RPMI8226 (cell line): ENCODE measurements at places on chromosomes 6 and 20.

DNA sequence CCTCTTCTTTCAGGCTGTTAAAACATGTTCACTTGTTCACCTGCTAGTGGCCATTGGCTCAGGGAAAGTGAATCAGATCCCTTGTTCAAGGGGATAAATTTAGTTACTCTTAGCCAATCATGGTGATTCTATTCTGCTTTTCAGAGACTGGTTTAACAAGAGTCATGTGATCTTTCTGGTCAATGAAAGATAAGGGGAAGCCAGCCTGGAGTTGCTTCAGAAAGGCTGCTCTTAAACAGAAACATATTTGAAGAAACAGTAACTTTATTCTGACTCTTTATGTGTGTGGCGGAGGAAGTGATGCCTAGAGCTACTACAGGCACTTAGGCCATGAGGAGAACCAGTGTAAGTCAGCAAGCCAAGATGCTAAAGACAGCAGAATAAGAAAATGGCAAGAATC lies 28.1 kb upstream of the AHI1 start:
- no peak for DNase-seq

- no peak for DNase-seq
Observed at GRCh38 chr6:3233904-3234303, 6.5 kb upstream of the TUBB2B start.

DNA sequence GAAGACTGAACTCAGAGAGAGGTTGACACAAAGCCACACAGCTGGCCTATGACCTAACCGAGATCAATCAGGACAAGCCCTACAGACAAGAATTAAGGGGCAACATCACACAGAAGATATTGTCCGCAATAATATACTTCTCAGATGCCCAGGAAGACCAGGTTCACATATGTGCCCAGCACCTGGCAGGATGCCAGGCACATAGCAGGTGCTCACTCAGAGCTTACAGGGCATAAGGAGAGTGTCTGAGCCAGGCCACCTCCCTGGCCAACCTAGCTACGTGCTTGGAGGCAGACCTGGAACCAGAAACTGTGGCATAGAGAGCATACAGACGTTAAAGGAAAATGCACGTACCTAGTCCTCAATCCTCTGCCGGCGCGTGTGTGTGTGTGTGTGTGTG lies 87.0 kb upstream of the LRFN2 start:
- DNase-seq: peak; percentile 89

DNA sequence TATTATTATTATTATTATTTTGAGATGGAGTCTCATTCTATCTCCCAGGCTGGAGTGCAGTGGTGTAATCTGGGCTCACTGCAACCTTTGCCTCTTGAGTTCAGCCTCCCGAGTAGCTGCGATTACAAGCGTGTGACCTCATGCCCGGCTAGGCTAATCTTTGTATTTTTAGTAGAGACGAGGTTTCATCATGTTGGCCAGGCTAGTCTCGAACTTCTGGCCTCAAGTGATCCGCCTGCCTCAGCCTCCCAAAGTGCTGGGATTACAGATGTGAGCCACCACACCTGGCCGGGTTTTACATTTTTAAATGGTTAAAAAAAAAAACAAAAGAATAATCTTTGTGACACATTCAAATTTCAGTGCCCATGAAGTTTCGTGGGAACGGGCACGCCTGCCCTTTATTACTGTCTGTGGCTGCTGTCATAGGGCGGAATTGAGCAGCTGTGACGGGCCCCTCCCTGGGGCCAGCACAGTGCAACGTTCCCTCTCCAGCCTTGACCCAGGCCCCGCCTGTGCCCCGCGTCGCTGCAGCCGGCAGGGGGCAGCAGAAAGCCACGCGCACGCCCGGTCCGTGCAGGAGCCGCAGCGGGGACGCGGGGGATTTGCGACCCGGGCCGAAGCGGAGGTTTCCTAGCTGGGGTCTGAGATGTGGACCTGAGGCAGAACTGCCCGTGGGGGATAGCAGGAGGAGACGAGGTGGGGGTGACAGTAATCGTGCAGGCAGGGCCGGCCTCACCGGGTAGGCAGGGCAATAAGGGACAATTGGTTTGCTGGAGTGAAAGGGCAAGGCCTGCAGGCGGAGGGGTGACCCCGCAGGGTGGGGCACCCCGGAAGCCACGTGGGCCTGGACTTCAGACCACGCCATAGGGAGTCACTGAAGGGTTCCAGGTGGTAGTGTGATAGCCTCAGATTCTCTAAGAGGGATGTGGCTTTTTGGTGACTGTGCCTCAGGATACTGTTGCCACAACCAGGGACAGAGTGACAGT lies 54.3 kb downstream of the SYTL3 start:
- DNase-seq: peak; percentile 83

GRCh38 chr6:100093405-100093804 lies 99.4 kb upstream of the MCHR2 start:
- no peak for DNase-seq

GRCh38 chr6:113671421-113671820 lies 185.7 kb upstream of the MARCKS start:
- DNase-seq: no peak

- no peak for DNase-seq
Observed at GRCh38 chr6:51060262-51060762, 241.6 kb downstream of the TFAP2B start.

DNA sequence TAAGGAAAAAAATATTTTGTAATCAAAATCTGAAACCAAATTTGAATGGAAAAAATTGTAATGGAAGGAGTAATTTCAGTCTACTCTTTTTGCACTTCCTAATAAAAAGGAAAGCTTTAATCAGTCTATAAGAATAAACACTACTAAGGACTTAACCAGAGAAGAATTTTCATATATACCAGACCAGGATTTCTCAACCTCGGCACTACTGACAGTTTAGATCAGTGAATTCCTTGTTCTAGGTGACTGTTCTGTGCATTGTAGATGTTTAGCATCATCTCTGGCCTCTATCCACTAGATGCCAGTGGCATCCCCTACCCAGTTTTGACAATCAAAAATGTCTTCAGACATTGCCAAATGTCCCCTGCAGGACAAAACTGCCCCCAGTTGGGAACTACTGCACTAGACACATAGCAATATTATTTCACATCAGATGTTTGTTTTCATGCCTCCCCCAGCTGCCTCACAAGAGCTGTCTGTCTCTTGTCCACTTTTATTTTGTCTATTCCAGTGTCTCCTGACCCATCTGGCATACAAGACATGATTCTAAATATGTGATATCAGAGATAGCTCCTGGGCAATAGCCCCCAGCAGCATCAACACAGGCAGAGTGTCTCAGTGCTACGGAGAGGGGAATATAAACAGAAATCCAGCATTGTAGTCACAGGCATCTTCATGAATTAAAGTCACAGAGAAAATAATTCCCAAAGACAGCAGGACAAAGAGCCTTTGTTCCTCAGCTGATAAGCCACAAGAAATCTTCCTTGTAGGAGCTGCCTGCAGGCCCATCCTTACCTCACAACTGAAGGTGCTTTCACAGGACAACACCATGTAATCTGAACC lies 27.0 kb downstream of the DNAAF9 start:
- no peak for DNase-seq

DNA sequence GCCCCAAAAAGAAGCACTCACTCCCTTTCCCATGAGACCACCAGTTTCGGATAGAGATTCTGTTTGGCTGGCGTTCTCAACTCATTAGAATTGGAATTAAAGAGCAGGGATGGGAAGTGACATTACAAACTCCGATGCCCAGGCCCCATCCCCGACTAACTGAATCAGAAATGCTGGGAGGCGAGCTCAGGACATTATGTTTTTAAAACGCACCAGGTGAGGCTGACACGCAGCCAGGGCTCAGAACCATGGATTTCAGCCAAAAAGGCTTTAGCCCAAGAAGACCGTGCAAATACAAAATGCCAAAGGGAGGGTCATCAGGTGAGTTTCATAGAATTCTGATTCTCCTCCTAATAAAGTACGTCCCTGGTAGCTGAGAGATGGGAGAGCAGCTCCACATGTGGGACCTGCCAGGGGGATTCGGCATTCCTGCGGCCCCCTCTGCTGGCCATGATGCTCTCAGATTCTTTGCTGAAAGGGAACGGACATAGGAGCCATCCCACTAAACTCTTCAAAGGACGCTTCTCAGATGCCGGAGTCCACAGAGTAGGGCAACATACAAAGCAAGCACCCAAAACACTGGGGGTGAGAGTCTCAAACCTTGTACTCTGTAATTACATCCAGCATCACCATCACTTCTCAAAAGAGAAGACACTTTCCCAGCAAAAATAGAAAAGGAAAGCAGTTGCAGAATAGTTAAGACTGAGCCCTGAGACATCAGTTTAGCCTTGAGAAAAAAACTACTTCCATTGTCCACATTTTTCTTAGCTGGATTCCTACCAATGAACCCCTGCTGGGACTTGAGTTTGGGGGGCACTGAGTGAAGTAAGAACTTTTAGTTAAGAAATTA lies 205.2 kb downstream of the BMP7 start:
- peak; percentile 25 for DNase-seq

DNA sequence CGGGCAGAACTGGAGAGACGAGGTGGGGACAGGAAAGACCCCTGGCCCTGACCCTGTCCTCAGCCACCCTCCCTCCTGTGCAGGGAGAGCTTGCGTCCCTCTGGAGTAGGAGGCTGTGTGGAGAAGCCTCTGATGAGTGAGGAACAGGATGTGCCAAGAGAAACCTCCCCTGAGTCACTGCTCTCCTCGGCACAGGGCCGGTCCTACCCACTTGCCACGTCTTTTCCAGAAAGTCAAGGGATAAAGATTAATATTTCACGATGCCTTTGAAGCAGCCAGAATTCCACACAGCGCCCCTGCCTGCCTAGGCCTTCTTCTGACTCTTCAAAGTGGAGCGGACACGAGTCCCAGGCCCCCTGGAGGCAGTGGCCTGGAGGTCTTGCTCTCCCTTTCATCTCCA lies 34.9 kb upstream of the THBS2 start:
- no peak for DNase-seq
